ENCODE measurements at places on chromosomes 2 and 18.
A peak's percentile ranks its signal among the peaks of the same experiment; 100 is the strongest.

DNA sequence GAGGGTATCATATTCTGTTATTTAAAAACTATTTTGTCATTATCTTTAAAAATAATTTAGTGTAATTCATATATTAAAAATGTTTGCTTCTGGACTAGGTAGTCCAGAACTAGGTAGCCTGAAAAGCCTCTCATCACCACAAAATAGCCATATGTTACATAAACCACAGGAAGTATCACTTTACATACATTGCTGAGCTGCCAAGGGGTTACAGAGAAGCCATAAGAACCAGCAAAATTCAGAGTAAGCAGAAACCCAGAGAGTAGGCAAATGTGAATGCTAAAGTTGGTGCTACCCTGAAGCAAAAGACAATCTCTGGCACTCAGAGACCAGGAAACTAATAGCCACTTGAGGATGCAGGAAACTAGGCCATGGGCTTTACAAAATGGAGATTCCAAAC, 60.9 kb downstream of the LOXHD1 start:
- no peak for DNase-seq

- DNase-seq = peak; percentile 9
Measured at GRCh38 chr2:64937687-64938491, 51.3 kb upstream of the SLC1A4 start.

- peak; percentile 0 for DNase-seq
Measured at GRCh38 chr18:33440060-33441043, at the start of gene CCDC178. Gene CCDC178 (minus strand): TSS chr18:33440721. CDS start chr18:33412088, 28,633 bp downstream.

DNA sequence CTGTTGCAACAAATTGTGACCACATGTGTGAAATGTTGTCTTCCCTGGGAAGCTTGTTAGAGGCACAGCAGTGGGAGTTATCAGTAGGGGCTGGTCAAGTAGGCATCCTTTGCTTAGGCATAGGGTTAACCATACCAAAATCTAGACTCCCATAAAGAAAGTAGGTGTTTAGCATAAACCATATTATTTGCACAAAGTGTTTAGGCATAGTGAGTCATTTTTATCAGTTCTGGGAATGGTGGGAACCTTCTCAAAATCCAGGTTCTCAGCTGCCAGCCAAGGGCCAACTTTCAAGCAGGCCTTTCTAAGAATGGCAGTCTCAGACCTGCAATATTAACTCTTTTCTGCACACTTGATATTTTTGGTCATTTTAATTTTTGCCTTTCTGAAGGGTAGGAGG, 88.5 kb downstream of the RAB3GAP1 start:
- DNase-seq = no peak

GRCh38 chr2:186544255-186544675, 45.6 kb upstream of the ITGAV start:
- no peak for DNase-seq

DNA sequence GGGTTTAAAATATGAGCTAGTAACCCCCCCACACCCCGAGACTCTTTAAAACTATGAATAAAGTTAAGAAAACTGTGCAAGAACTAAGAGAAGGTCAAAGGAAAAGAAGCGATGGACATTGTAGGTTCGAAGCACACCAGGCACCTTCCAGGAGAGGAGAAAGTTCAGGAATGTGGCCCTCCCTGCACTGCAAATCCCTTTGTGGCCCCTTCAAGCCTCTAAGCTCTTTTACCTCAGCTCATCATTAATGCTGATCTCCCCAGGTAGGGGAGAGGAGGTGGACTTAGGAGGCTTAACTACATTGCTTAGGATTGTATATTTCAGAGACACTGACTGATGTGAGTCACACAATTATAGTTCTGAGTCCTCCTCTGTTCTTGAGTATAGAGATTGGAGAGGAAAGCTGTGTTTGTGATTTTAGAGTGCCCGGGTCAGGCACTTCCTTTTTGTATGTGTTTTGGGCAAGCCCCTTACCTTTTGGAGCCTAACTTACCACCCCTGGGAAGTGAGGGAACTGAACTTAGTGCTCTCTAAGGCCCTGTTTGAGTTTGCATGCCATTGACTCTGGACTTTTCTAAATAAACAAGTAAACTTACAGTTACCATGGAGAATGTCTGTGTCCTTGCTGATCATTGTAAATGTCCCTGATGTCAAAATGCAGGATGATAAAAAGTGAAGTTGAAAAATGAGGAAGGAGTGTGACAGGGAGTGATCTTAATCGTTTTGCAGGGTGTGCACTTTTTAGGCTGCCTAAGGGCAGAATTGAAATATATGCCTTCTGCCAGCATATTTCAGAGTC, 140.8 kb upstream of the ZEB2 start:
- no peak for DNase-seq
